ENCODE measurements at places on chromosomes 7 and 10. TPM values are rescaled to one million over a fixed set of nuclear protein-coding genes. Genes with fewer than 3 reads are reported as not detected.

GRCh38 chr7:139830782-139831501, 1.9 kb downstream of the TBXAS1 start:
- DNase-seq: no peak

GRCh38 chr10:61744469-61744868, 81.7 kb downstream of the CABCOCO1 start:
- no peak for DNase-seq

DNA sequence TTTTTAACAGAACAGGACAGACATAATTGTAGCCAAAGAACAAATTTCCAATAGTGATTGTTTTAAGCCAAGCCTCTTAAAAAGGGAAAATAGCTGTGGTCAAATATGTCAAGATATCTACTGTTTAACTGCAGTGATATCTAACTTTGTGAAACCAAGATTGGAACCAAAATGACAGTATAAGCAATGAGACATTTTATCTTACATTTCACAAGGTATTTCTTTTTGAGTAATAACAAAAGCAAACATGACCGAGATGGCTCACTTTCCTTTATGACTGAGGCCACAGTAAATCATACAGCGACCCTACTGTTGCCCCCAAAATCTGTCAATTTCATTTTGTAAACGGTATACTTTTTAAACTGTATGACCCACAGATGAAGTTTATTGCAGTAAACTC, 215.8 kb downstream of the MLLT10 start:
- no peak for DNase-seq

OR2A12 gene
- total RNA-seq: not detected

DNA sequence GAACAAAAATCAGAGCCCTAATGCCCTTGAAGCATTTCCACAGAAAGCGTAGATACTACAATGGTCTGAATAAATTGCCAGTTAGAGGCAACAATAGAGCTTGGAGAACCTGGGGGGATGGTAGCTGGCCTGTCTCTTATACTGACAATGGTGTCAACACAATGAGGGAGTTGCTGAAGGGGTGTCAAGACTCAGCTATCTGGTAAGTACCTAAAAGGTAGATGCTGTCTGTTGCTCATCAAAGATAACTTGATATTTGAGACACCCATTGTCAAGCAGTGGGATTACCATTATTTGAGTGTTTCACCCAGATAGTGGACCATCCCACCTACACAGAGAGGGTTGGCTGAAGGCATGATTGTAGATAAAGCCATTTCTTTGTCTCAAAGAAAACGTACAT, 72.8 kb downstream of the PDE1C start:
- no peak for DNase-seq

PAPOLB gene
- 0.34 TPM for total RNA-seq

DNA sequence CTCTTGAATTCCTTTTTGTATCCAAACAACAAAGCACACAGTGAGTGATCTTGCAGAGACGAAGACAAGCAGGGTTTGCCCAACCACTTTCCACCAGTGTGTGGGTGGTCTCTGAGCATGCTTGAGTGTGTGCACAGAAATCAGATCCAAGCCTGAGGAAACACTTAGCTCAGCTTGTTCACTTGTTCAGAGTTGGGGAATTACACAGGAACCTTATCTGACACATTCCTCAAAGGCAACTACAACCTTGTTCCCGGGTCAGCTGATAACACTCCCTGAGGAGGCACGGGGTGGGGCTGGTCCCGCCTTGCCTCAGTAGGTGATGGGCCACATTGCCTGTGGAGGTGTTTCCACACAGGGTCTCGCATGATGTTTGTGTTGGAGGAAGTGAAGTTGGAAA, 216.9 kb downstream of the DYNC1I1 start:
- no peak for DNase-seq

- no peak for DNase-seq
These were observed 334.1 kb upstream of the TPK1 start for GRCh38 chr7:145169908-145170307.

- DNase-seq: no peak
These were observed 687 bp downstream of the HELLS start for GRCh38 chr10:94546049-94546900.

GRCh38 chr10:133396035-133396624, 2.2 kb downstream of the MTG1 start:
- peak; percentile 65 for DNase-seq

GJD4 gene
- not detected for total RNA-seq

GRCh38 chr7:100642534-100642907, 1.2 kb upstream of the TFR2 start:
- peak; percentile 85 for DNase-seq
